ENCODE measurements at places on chromosomes 12 and 14.

DNA sequence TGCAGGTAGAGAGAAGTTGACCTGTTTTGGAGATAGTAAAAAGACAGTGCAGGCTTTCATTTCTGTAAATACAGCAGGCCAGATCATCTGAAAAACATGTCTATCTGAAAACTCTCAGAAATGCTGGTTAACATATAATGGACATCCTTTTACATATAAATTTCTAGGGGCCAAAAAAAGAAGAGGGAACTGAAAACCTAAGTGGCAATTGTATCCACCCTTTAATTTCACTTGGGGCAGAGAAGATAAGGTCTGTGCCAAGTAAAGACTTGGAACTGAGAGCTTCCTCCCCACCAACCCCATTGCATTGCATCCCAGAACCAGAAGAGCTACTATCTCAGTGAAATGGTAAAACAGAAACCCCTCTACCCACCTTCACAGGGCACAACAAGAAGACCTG, 141.0 kb downstream of the SRGAP1 start:
- DNase-seq, result no peak

- DNase-seq, result no peak
These were observed 175.8 kb upstream of the GRIN2B start for GRCh38 chr12:14157088-14157747.

DNA sequence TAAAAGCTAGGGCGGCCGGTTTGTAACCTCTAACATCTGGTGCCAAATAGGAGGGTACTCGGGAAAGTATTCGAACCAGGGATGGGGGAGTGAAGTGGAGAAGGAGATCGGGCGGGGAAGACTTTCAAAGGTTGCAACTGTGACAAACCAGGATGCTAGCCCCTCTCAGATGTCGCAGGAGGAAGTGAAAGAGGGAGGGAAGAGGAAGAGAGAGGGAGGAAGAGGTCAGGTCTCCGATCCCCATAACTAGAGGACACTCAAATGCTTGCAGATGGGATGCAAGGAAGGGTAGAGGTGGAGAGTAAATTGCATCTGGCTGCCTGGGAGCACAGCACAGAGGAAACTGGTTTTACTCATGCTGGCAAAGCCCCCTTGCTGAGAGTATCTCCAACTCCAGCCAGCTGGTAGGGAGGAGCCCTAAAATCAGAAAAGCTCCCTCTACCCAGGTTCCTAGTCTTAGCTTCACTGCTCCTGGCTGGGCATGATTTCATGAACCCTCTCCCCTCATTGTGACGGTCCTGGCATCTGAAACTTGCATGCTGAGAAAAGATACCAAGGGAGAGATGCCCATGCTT, 696.7 kb upstream of the TBX3 start:
- DNase-seq, result no peak

- peak; percentile 84 for DNase-seq
These were observed 29.1 kb upstream of the LRTM2 start for GRCh38 chr12:1791104-1791841.

GRCh38 chr12:2351161-2351560, 298.4 kb downstream of the CACNA1C start:
- no peak for DNase-seq

GRCh38 chr12:28569698-28570411, 379.6 kb downstream of the CCDC91 start:
- no peak for DNase-seq

DNA sequence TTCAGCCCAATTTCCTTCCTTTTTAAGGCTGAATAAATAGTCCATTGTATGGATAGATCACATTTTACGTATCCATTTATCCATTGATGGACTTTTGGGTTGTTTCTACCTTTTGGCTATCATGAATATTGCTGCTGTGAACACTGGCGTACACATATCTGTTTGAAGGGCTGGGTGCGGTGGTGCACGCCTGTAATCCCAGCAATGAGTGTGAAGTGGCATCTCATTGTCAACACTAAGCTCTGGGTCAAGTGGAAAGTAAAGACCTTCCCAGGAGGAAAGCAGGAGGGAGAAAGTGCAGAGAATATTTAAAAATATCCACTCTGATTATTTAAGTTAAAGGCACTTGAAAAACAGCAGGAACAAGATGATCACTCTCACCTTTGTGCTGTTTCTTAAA, 11.7 kb upstream of the PLA2G1B start:
- no peak for DNase-seq

- DNase-seq, result peak; percentile 24
These were observed 787 bp downstream of the HECTD4 start for GRCh38 chr12:112381406-112381882.

- no peak for DNase-seq
These were observed 65.2 kb downstream of the TBC1D30 start for GRCh38 chr12:64889434-64890216.

GRCh38 chr12:109112720-109113465, 3.5 kb upstream of the ACACB start:
- no peak for DNase-seq

DNA sequence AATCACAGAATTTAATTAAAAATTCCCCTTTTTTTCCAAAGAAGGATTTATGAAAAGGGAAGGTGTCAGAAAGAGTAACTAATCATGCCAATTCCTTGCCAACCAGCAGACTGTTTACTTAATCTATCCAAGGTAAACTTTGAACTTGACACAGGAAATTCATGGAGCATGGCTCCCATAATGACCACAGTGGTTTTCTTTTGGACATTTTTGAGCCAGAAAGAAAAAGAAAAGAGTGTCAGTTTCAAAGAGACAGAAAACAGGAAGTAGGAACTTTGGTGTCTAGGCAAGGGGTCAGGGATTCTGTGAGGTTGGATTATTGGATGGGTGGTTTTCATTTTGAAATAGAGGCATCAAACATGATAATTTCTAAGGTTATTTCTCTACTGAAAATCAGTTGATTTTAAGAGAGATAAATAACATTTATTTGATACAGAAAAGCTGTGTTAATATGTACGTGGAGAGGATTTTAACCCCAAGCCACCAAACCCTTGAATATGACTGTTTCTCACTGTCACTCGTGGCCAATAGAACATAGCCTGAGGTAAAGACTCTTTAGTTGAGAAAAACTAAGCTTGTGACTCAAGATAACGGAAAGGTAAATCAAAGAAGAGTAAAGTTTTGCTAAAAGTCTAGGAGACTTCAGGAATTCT, 196.1 kb downstream of the TTC6 start:
- DNase-seq, result no peak

DNA sequence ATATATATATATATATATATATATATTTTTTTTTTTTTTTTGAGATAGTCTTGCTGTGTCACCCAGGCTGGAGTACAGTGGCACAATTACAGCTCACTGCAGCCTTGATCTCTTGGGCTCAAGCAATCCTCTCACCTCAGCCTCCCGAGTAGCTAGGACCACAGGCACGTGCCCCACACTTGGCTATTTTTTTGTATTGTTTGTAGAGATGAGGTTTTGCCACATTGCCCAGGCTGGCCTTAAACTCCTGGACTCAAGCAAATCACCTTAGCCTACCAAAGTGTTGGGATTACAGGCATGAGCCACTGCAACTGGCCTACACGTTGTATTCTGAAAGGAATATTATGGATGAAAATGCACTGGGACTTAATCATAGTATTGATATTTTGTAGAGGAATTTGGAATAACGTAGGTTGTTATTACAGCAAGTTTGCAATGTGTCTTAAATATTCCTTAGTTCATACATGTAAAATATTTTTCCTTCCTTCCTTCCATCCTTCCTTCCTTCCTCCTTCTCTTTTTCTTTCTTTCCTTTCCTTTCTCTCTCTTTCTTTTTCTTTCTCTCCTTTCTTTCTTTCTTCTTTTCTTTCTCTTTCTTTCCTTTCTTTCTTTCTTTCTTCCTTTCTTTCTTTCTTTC, 862 bp downstream of the KLRB1 start:
- DNase-seq, result no peak

GRCh38 chr12:50928392-50928791, 24.0 kb upstream of the HIGD1C start:
- DNase-seq, result peak; percentile 64

GRCh38 chr12:102993537-102993936, 36.1 kb downstream of the ASCL1 start:
- DNase-seq, result no peak

- DNase-seq, result peak; percentile 79
These were observed 6.3 kb upstream of the ITGB7 start for GRCh38 chr12:53213348-53213747.

GRCh38 chr14:94367347-94368242, 20.8 kb downstream of the SERPINA1 start:
- DNase-seq, result no peak

- DNase-seq, result no peak
These were observed 59.8 kb downstream of the PLEKHG3 start for GRCh38 chr14:64763801-64764621.

DNA sequence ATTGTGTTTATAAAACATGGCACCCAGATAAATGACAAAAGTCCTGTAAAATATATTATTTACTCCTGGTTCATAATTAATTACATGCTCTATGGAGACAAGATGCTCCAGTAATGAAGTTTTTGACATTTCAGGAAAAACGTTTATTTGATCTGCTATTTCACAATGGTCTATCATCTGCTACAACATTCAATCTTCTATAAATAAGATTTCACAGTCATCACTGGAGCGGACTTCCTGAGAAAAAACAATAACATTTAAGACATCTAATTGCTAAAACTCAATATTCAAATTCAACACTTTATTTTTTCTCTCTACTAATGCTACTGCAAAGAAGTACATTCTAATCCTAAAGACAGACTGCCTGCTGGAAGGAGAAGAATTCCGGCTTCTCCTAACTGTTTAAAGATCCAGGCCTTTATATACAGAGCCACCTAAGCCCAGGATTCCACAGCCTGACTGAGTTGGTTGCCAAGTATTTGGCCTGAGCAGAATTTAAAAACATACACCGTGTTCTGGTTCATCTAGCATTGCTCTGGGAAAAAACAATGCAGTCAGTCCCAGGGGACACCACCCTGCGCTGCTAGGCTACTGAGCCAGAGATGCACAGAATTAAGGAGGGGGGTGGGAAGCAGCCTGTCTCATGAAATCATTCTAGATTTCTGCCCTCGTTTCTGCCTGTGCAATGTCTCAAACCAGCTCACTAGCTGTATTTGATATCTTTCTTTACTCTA, 58.0 kb downstream of the TMTC1 start:
- no peak for DNase-seq

- no peak for DNase-seq
These were observed 98.9 kb downstream of the DENND5B start for GRCh38 chr12:31491841-31492598.

DNA sequence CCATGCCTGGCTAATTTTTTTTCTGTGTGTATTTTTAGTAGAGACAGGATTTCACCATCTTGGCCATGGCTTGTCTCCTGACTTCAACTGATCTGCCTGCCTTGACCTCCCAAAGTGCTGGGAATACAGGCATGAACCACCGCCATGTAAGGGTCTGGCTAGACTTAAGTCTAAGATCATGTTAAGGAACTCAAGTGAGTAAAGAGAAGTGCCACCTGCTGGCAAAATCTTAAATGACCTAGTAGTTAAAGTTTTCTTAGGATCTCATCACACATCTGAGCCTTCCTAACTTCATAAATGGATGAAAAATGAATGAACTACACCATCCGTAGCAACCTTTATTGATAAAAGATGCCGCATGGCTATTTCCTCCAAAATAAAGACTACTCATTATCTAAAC, 1.7 kb upstream of the C12orf56 start:
- DNase-seq, result peak; percentile 62

DNA sequence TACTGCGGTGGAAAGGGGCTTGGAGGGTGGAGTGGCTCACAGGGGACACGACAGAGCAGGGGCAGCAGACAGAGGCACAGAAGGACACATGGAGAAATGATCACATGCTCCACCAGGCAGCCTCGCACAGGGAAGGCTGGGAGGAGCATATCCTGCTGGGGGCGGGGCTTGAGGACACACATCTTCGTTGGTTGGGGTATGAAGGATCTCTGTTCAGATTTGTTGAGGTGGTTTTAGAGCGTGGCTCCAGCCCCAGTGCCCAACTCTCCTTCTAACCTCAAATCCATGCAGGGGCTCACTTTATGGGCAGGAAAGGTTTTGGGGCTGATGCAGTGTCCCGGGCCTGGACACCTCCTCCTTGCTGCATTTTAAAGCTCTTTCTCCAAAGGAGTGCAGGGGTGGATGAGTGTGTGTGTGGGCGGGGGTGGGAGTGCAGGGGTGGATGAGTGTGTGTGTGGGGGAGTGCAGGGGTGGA, 733 bp upstream of the P3H3 start:
- DNase-seq, result peak; percentile 50

GRCh38 chr14:68148276-68148675, 328.7 kb downstream of the RAD51B start:
- no peak for DNase-seq
